Pancreas (tissue), 10 donors: ENCODE measurements at places on chromosomes 7 and 10. TPM values are rescaled to one million over a fixed set of nuclear protein-coding genes. Genes with fewer than 3 reads are reported as not detected.

EBLN1 gene
- total RNA-seq = not detected

ACTL6B gene
- total RNA-seq = 0.59 TPM

LIPM gene
- total RNA-seq = not detected

GATAD1 gene
- total RNA-seq = 20.8 TPM

OR6B1 gene
- not detected for total RNA-seq

LHFPL3 gene
- total RNA-seq = not detected

SFMBT2 gene
- 2.4 TPM for total RNA-seq

MINDY4 gene
- 3.3 TPM for total RNA-seq

NPY4R gene
- not detected for total RNA-seq

OIT3 gene
- not detected for total RNA-seq

CYP3A7 gene
- total RNA-seq = 0.25 TPM

NKX1-2 gene
- total RNA-seq = not detected

DNA sequence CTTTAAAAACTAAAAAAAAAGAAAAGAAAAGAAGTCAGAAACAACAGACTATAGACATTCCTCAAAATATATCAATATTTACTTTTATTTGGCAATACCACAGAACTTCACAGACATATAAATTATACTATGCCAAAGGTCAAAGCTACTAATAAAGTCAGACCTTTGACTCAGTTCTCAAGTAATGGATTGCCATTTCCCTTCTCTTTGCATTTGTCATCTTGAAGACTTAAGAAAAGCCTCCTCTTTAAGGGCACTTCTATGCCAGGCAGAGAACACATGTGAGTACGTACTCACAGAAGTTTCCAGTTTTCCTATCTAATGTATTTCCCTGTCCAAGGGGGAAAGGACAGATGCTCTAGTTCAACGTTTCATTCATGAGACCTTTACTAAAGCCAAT lies 37.6 kb downstream of the TNPO3 start:
- no peak for DNase-seq

DNA sequence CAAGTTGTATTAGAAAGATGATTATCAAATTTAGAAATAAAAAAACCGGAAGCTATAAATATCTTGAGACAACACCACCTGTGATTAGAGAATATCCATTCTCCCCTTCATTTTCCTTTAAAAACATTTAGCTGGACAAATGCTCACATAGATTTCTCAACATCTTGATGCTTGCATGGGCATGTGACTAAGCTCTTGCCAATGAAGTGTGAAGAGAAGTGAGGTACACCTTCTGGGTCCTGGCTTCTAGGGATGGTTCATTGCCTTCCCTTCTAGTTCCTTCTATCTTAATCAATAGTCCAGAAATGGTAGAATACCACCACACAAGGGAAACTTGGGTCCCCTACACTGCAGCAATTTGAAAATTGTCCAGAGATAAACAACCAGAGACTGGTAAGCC lies 41.0 kb downstream of the WAPL start:
- no peak for DNase-seq

- no peak for DNase-seq
Observed at GRCh38 chr7:66326501-66327215, 121.5 kb downstream of the TPST1 start.

DNA sequence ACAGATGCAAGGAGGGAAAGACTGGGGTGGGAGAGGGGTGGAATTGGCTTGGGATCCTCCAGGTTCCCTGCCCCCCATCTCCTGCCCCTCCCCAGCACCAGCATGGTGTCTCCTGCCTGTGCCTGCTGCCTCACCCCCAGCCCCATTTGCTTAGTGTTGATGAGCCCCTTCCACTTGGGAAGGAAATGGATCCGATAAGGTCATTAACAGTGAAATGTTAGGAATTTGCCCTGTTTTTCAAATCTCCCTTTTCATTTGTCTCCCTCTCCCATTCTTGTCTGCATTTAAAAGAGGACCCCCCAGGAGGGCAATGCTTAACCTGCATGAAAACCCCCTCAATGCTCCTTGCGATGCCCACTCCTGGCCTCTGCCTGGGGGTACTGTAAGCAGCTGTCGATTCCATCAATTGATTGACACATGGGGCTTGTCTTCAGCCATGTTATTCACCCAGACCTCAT lies 51.5 kb downstream of the HK1 start:
- DNase-seq = no peak

DNA sequence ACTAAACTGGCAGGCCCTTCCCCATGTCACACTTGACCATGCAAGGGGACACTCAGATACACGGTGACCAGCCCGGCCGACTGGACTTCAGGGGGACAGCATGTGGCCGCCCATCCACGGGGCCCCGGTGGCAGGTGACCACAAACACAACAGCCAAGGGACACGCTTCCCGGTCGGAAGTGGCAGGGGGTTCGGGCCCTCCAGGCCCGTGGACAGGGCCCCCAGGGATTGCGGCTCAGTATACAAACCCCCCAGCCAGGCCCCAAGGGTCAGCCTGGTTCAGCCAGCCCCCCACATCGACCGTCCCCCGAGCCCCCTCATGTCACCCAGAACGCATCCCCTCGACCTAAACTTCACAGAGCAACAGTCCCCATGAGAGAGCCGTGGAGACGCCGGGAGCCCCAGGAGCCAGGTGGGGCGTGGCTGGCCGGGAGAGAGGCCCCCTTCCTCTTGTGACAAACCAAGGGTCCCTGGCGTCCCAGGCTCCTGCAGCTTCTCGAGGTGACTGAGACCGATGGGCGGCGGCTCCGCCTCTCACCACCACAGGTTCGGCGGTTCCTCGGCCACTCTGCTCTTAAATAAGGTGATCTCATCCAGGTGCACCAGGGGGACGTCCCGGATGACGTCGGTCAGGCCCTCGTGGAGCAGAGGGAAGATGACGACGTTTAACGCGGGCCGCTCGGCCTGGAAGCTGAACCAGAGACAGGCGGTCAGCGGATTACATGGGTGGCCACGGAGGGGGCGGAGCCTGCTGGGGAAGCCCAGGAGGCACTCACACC lies 57.8 kb upstream of the TNRC18 start:
- DNase-seq = no peak

DNA sequence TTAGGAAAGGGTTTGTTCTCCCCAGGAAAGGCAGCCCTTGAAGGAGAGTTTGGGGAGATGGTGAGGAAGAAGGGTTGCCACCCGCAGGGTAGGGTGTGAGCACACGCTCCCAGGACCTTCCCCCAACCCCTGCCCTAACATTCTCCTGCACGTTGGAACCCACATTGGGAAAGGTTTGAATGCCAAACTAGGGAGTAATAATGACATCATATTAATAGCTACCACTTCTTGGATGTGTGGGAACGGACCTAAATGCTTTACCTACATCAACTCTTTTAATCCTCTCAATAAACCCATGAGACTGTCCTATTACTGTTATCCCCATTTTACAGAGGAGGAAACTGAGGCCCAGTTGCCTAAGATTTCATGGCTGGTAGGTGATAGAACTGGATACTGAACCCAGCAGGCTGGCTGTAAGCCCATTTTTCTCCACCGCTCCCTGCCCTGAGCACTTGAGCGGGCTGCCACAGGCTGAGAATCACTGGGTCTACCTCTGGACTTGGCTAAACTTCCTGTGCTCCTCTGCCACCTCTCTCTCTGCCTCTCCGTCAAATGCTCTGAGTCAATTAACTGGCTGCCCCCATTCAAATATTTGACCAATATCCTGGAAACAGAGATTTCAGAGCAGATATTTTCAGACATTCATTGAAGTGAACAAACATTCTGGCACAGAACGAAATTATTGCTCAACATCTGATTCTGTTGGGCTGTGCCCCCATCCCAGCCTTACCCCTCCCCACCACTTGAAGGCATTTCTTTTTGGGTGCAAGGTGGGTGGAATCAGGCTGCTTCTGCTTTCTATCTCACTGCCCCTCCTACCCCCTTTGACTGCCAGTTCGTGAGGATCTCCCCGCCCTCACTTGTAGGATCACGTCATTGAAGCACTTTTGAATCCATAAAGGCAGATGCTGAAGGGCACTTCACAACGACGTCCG lies 129.7 kb downstream of the C10orf105 start:
- no peak for DNase-seq

- DNase-seq = no peak
Observed at GRCh38 chr7:16293669-16294425, 127.5 kb downstream of the CRPPA start.

GRCh38 chr7:96416599-96416998 lies 94.7 kb upstream of the SLC25A13 start:
- no peak for DNase-seq

- DNase-seq = no peak
Observed at GRCh38 chr7:135758531-135758932, 9.9 kb upstream of the FAM180A start.

DNA sequence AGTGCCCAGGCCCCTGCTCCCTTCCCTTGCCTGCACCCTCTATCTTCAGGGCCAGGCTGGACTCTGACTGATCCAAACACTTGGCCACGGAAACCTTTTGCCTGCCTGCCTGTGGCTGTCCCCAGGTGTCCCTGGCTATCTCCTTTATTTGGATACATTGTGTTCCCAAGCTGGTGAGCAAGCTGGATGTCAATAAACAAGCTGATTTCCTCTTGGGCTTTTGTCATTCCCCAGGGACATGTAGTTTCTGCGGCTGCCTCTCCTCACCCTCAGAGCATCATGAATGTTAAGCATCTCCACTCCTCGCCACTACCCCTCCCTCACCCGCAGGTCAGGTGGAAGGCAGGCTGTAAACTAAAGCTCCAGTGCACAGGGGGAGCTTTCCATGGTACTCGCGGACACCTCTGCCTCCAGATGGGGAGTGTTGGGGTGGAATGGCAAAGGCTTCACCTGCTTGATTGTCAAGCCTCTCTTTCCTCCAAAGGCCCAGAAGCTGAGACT lies 6.9 kb downstream of the GHRHR start:
- DNase-seq = peak; percentile 32

- DNase-seq = no peak
Observed at GRCh38 chr10:110601581-110601980, 34.1 kb downstream of the SMC3 start.

DNA sequence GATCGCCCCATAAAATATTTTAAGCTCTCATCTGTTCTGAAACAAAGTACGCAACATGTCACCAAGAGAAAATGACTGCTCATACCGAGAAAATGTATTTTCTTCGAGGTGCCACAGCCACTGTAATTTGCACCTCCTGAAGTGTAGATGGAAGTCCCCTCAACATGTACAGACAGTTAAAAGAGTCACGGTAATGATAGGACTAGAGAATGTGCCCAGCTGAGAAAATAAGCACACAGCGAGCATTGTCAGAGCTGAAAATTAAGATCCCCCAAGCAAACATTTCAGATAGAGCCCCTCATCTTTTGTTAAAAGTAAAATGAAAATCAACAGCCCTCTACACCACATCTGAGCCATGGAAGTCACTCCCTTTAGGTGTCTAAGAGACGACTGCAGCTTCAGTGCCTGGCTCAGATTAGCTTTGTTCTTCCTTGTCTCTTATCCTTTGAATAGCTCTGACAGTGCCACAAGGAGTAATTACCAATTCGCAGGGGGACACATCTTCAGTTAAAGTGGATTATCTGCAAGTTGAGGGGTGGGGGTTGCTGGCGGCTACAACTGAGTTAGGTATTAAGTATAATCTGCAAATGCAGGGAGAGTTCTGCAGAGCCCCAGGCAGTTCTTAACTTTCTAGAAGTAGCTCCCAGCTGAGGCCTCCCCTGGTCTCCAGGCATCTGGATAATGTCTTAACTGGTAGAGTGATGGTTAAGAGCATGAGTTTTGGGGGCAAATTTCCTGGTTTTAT lies 222.7 kb upstream of the C7orf33 start:
- no peak for DNase-seq

GRCh38 chr10:123582084-123582989 lies 83.8 kb upstream of the GPR26 start:
- DNase-seq = peak; percentile 73

GRCh38 chr7:137873979-137874777 lies 27.4 kb upstream of the DGKI start:
- DNase-seq = no peak

DNA sequence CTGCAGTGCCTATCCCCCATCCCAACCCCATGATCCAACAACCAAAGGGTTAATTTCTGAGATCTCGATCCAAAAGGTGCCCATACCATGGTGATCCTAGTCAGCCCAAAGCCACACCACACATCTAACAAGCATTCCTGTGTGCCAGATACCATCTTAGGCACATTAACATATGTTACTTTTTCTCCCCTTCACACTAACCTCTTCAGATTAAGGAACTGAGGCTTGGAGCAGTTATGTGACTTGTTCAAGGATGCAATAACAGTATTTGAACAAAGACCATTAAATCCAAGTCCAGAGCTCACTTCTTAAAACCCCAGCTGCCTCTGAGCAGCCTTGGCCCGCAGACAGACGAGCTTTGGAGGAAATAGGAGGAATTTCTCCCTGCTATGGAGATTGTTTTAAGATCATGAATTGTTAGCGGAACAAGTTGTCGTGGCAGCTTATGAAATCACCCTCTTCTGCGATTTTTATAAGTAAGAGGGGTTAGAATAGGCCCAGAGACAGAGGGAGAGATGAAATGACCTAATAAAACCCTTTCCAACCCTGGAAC lies 327.2 kb downstream of the KCNMA1 start:
- DNase-seq = no peak

DNA sequence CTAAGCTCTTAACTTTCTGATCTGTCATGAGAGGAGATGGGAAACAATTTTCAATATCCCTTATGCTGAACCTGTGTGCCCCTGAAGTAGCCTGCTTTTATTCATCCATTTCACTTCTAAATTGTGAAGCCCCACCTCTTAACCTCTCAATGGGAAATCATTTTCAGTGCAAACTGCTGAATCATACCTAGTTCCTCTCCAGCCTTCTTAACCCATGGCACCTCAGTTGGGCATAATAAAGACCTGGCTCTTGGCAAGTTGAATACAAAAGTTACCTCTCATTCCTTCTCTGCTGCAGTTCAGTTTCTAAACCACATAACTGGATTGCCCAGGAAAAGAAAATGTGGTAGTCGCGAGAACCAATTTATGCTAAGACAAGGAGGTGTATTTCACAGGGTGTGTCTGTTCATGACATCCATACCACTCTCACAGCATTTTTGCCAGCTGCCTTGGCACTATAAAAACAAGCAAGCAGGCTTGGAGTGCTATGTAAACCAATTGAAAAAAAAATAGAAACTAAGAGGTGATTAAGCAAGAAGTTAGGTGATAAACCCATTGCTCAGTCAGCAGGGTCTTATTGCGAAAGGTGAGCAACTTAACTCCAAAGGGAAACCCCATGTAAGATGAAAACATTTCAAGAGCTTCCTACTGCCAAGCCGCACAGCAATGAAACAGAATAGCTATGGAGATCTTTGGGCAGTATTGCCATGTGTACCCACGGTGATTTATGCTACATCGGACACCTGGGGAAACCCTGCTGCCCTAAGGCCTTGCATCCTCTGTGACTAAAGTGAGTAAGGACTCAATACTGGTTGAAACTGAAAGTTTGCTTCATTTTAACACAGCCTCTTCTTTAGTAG lies 57.0 kb upstream of the DKK1 start:
- DNase-seq = no peak
